ENCODE measurements at places on chromosomes 5 and 9.

DNA sequence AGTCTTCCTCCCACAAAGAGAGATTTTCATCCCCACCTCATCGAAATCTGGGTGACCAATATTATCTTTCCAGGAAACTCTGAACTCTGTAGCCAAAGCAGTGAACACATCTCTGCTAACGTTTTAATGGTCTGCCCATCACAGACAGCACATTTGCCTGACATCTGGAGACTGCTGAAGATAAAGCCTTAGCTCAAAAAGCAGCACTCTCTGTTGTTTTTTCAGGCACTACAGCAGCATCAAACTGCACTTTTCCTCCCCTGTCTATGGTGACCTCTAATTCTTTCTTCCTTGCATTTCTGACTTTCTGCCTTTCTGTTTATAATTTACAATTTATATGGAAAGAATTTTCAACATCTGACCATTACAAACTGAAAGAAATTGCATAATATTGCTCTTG lies 66.8 kb downstream of the RAB3C start:
- H3K36me3 ChIP-seq = no peaks in the 10 kb centered on the region
- H3K4me3 ChIP-seq = no peak overlapping the region
- DNase-seq = no peak

DNA sequence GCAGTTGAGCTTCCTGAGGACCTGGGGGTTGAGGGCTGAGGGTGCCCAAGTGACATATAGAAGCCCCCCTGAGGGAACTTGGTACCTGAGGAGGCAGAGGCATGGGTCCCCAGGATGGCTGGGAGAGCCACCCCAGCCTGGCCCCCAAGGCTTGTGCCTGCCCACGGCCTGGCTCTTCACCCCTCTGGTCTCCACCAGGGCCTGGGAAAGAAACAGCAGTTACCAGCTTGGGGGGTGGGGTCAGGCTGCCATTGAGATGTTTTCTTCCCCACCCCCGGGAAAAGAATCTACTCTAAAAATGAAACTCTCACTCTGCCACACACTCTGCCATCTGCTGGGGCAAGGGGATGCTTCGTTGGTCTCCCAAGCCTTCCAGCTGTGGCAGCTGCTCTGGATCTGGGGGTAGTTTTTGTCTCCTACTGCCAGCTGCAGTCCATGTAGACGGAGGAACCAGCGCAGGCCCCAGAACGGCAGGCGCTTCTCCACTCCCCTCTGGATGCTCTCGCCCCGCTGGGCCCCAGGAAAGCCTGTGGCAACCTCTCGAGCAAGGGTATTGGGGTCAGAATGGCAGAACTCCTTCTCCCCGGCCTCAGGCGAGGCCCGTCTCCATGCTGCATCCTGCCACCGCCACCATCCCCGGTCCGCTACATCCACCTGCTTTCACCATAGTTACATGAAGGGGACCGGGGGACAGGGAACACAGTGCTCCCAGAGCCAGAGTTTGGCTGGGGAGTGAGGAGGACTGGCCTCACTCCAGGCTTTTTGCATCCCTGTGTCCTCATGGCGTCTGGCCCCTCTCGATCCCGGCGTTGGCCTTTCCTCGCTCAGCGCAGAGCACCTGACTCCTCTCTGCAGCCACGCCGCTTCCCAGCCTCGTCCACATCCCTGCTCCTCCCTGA lies 123.5 kb downstream of the DAB2IP start:
- H3K4me1 ChIP-seq = peaks cover 43% of the 10 kb centered on the region
- H3K4me3 ChIP-seq = no peak overlapping the region
- H3K36me3 ChIP-seq = peaks cover 91% of the 10 kb centered on the region

DNA sequence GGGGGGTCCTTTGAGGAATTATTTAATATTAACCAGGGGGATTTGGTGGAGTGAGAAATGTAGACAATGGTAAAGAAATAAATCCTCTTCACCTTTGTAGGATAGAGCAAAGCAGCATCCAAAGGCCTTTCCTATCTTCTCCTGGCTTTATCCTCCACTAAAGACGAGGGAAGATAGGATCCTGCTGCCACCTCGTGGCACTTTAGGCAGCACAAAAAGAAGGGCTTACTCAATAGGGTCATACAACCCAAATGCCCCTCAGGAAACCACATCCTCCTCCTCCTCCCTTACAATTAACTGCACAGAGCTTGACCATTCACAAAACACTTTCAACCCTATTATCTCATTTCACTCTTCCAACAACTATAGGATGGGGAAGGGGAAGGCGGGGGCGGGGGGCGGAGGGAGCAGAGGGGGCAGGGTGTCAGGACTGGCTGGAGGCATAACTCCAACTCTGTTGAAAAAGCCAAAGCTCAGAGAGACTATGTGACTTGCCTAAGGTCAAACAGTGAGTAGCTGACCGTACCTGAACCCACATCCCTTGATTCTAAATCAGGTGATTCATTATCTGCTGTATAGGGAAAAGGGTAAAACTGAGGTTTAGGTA lies 45.4 kb upstream of the MYOT start:
- no peak for DNase-seq
- H3K27me3 ChIP-seq = no peaks in the 10 kb centered on the region
- H3K27ac ChIP-seq = no peak overlapping the region

DNA sequence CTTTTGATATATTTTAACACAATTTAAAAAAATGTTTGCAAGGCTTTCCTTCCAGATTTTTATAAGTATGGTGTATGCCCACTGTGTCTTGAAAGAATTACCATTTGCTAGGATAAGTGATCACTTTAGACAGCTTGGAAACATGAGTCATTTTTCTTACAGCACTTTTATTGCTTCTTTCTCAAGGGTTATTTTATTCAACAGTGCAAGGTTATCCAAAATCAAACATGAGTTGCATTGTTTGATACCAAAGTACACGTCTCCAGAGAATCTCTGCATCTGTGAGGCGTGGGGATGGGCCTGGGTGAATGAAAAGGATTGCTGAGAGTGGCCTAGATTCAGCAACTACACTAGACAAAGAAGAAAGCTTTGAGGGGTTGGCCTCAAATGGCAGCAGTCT lies 329.6 kb downstream of the ADAMTS6 start:
- H3K36me3 ChIP-seq = no peaks in the 10 kb centered on the region
- H3K27ac ChIP-seq = no peak overlapping the region
- no peaks in the 10 kb centered on the region for H3K27me3 ChIP-seq
- peaks cover 9% of the 10 kb centered on the region for H3K4me1 ChIP-seq
- DNase-seq = no peak

GRCh38 chr9:76352026-76352620 lies 42.1 kb downstream of the RFK start:
- DNase-seq = no peak
- H3K27ac ChIP-seq = no peak overlapping the region
- H3K4me1 ChIP-seq = no peaks in the 10 kb centered on the region
- H3K36me3 ChIP-seq = no peaks in the 10 kb centered on the region
- no peaks in the 10 kb centered on the region for H3K27me3 ChIP-seq
- H3K4me3 ChIP-seq = no peak overlapping the region

DNA sequence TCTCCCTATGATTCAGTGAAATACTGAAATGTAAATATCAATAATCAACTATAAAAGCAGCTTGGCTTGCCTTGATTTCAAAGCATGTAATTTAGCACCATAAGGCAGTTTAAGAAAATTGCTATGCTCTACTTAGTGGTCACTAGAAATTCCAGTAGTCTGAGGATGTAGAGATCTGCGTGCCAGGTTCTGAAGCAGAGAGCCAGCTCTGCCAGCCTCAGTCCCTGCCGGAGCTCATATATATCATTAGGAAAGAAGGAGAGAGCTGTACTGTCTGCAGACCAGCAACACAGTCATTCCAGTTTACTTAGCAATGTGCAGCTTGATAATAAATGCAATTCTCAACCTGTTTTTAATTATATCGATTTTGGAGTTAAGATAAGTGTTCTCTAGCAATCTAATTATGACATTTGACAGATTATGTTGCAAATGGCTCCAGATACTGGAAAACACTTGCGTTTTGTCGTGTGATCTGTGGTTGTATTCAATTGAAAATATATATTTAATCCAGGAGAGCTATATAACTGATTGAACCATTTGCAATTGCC lies 540.5 kb downstream of the CTNND2 start:
- H3K27ac ChIP-seq = no peak overlapping the region
- H3K36me3 ChIP-seq = no peaks in the 10 kb centered on the region
- H3K27me3 ChIP-seq = no peaks in the 10 kb centered on the region
- no peaks in the 10 kb centered on the region for H3K4me1 ChIP-seq

GRCh38 chr5:109453251-109453650 lies 43.5 kb upstream of the PJA2 start:
- no peak for DNase-seq
- H3K27ac ChIP-seq = no peak overlapping the region
- no peaks in the 10 kb centered on the region for H3K27me3 ChIP-seq
- no peaks in the 10 kb centered on the region for H3K4me1 ChIP-seq
- no peaks in the 10 kb centered on the region for H3K36me3 ChIP-seq

DNA sequence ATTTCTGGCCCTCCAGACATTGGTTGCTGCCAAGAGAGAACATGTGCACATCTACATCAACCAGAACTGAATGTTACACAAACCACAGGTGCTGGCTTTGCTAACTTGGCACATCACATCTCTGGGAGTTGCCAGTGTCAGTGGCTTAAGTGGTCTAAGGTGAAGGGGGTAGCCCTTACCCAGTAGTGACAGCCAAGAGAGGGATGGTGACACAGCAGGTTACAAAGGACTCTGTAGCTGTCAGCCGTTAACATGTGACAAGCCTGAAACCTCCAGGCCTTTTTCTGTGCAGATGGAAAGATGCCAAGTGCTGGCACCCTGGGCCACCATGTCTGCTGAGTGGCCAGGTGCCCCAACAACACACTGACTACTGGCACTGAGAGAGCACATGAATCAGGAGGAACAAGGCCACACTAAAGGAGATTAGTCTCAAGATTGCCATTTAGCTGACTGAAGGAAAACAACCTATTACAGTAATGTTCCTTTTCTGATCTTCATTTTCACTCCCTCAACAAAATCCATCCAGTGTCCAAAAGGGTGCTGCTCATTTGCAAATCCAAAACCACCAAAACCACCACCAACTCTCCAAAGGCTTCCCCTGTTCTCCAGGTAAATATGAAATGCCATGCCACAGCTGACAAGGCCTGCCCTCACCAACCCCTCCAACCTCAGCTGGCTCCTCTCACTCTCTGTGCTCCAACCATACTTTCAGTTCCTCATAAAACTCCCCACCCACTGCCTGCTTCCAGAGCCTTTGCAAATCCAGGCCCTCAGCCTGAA lies 20.2 kb downstream of the SIL1 start:
- peaks cover 55% of the 10 kb centered on the region for H3K4me1 ChIP-seq
- H3K36me3 ChIP-seq = no peaks in the 10 kb centered on the region
- no peak for DNase-seq
- H3K27ac ChIP-seq = peak overlapping the region; percentile 79
- H3K4me3 ChIP-seq = no peak overlapping the region

Measured in tibial artery (tissue), 4 donors.